ENCODE measurements at places on chromosomes 13 and 19. TPM values are rescaled to one million over a fixed set of nuclear protein-coding genes. Genes with fewer than 3 reads are reported as not detected.

The SERTAD3 gene
- 18.9 TPM for total RNA-seq

The SLC6A16 gene
- not detected for total RNA-seq

The CYP2A6 gene
- not detected for total RNA-seq

The KLK11 gene
- total RNA-seq: not detected

The PSG11 gene
- total RNA-seq: not detected

The RASAL3 gene
- total RNA-seq: 0.09 TPM

The SMIM44 gene
- not detected for total RNA-seq

The NFIX gene
- 36.8 TPM for total RNA-seq

The PDX1 gene
- total RNA-seq: not detected

The SPC24 gene
- total RNA-seq: 14.8 TPM

The DHDH gene
- total RNA-seq: 0.14 TPM

The CPT1C gene
- 29.2 TPM for total RNA-seq

The ANKRD24 gene
- 1.1 TPM for total RNA-seq

The CEACAM18 gene
- not detected for total RNA-seq

The ZNF562 gene
- 23.4 TPM for total RNA-seq

The SPRY2 gene
- total RNA-seq: 11.3 TPM

The ZNF493 gene
- 22.0 TPM for total RNA-seq

The DENND1C gene
- total RNA-seq: not detected

The CEACAM1 gene
- not detected for total RNA-seq

The ADGRE3 gene
- total RNA-seq: not detected

The PODNL1 gene
- total RNA-seq: 2.1 TPM

The ADGRE2 gene
- under 0.01 TPM for total RNA-seq

The ZNF577 gene
- total RNA-seq: 10.3 TPM

The FAM124A gene
- 1.7 TPM for total RNA-seq

The AMH gene
- total RNA-seq: 0.46 TPM

The C1QTNF9 gene
- not detected for total RNA-seq

The ERICH4 gene
- total RNA-seq: 0.09 TPM

The CFD gene
- 61.8 TPM for total RNA-seq

The SYCN gene
- not detected for total RNA-seq

The ARHGAP35 gene
- 25.6 TPM for total RNA-seq

The ZNF549 gene
- total RNA-seq: 4.7 TPM

The ZNF30 gene
- total RNA-seq: 2.3 TPM

The IFNL1 gene
- total RNA-seq: not detected

The ATXN8OS gene
- not detected for total RNA-seq

The CNFN gene
- not detected for total RNA-seq

The NLRP5 gene
- not detected for total RNA-seq

The CBARP gene
- total RNA-seq: 1.00 TPM

The ZNF845 gene
- 7.1 TPM for total RNA-seq

The RXFP2 gene
- not detected for total RNA-seq

The MAST1 gene
- total RNA-seq: 0.18 TPM

The CACNG7 gene
- 1.3 TPM for total RNA-seq

The LILRA1 gene
- total RNA-seq: not detected

The URAD gene
- not detected for total RNA-seq

The RDH8 gene
- total RNA-seq: not detected

The SLC10A2 gene
- not detected for total RNA-seq

The KXD1 gene
- total RNA-seq: 65.1 TPM

The CYP2A7 gene
- not detected for total RNA-seq

The ANGPTL8 gene
- 0.18 TPM for total RNA-seq

The COX6B1 gene
- 495 TPM for total RNA-seq

The GAMT gene
- 36.1 TPM for total RNA-seq

The SIGLEC5 gene
- total RNA-seq: not detected

The HMG20B gene
- 60.0 TPM for total RNA-seq

The PPP1R12C gene
- total RNA-seq: 23.8 TPM

The METTL21C gene
- total RNA-seq: not detected

The KLK12 gene
- total RNA-seq: not detected

All from smooth muscle cell of bladder (primary cell).